ENCODE measurements at places on chromosomes 6 and 20.

DNA sequence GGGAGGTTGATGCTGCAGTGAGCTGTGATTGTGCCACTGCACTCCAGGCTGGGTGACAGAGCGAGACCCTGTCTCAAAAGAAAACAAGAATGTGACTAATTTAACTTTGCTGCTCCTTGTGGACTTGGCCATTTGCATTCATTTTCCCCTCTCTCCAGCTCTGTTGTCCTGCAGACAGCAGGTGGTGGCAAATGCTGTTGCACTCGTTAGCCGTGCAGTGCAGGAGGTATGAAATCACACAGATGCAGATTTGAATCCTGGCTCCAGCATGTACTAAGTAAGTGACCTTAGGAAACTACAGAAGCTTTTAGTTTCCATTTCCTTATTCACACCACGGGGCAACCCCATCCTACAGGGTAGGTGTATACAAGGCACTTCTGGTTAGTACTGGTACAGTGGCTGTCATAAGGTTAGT is 9.6 kb upstream of the BEND3 start:
- no peak for DNase-seq

- peak; percentile 65 for DNase-seq
Measured at GRCh38 chr20:53582574-53583351, 10.9 kb downstream of the ZNF217 start.

DNA sequence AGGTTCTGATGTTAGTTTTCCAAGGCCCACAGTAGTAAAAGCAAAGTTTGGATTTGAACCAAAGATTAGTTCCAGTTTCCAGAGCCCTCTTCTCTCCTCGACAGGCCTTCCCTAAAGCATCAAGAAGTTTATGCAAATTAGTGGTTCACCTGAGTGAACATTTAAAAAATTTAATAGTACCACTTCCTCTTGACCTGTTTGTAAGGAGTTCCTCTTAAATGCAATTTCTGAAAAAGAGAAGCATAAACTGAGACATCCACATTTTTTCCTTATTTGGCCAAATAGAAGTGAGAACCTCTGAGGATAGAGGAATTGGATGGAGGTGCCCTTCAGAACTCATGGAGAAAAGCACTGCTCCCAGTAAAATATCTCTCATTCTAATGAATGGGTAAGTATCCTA is 1.2 kb upstream of the DSE start:
- DNase-seq = no peak

DNA sequence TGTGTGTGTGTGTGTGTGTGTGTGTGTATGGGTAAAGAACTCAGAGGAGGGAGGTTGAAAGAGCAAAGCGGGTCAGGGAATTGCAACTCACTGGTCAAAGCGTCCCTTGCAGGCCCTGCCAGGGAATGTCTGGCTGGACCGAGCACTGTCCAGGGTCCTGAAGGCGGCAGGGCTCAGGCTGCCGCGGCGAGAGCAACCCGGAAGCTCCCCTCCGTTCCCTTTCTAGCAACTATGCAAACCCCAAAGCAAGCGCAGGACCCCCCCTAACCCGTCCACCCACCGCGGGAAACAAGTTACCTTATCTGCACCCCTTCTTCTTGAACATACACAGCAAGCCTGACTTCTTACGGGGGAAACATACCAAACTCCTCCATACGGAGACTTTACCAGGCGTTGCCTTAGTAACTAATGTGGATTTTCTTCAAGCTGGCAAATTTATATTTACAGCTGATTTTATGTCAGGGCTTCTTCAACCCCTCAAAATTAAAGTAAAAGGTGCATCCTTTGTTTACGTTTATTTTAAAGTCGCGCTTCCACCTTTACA is 538 bp upstream of the GRM1 start:
- peak; percentile 1 for DNase-seq

Data from CD8-positive, alpha-beta memory T cell (primary cell).